ENCODE measurements at places on chromosomes 7 and 10.

GRCh38 chr10:49761789-49762565 lies at the start of gene OGDHL:
TSS of gene OGDHL (minus strand) at chr10:49762323. CDS start at chr10:49758592, 3,731 bp downstream.
- DNase-seq: peak; percentile 57

GRCh38 chr7:24251568-24251967 lies 32.4 kb upstream of the NPY start:
- no peak for DNase-seq

- DNase-seq: no peak
Measured at GRCh38 chr7:100477871-100478267, 1.1 kb downstream of the TSC22D4 start.

GRCh38 chr10:93081318-93081717 lies 7.6 kb downstream of the CYP26A1 start:
- DNase-seq: no peak

GRCh38 chr7:90726120-90726519 lies 130.0 kb downstream of the CDK14 start:
- no peak for DNase-seq

GRCh38 chr7:151310578-151310977 lies 31.0 kb upstream of the NUB1 start:
- peak; percentile 76 for DNase-seq

- DNase-seq: no peak
Measured at GRCh38 chr10:132078746-132079345, 13.1 kb downstream of the JAKMIP3 start.

- DNase-seq: no peak
Measured at GRCh38 chr10:118107541-118107940, 60.8 kb upstream of the RAB11FIP2 start.

GRCh38 chr7:13293264-13294002 lies 606.0 kb downstream of the ARL4A start:
- no peak for DNase-seq

GRCh38 chr7:105849122-105849855 lies 27.1 kb downstream of the ATXN7L1 start:
- DNase-seq: no peak

- DNase-seq: no peak
Measured at GRCh38 chr10:113151190-113151666, 201.2 kb downstream of the TCF7L2 start.

GRCh38 chr7:18786196-18786727 lies 290.7 kb downstream of the HDAC9 start:
- no peak for DNase-seq

- DNase-seq: no peak
Measured at GRCh38 chr7:134454277-134454676, 4.6 kb downstream of the AKR1B1 start.

DNA sequence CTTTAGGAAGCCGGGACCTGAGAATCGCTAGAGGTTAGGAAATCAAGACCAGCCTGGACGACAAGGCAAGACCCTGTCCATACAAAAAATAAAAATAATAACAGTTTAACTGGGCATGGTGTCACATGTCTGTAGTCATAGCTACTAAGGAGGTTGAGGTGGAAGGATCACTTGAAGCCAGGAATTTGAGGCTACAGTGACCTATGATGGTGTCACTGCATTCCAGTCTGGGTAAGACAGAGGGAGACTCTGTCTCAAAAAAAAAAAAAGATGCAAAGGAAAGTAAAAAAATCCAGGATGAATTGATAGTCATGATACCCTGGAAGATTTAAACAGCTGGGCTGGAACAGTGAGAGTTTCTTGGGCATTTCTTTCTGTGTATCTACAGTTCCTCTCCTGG lies 463.2 kb downstream of the GALNT17 start:
- no peak for DNase-seq

- no peak for DNase-seq
Measured at GRCh38 chr10:80462981-80463741, 9.1 kb downstream of the TSPAN14 start.

DNA sequence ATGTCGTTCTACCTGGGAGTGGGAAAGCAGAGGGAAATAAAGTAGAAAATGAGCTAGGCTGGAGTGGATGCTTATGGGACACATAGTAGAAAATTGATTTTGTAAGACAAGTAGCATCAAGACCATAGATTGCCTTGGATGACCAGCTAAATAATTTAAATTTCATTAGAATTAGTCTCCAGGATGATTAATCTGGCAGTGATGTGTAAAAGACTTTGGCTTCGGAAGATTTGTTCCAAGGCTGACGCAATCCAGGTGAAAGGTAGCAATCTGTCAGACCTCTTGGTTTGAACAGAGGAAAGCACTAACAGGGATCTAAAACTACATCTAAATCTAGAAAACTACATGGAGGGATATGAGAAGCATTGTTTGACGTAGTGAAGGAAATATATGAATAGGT lies 236.5 kb downstream of the ARL4A start:
- DNase-seq: no peak

DNA sequence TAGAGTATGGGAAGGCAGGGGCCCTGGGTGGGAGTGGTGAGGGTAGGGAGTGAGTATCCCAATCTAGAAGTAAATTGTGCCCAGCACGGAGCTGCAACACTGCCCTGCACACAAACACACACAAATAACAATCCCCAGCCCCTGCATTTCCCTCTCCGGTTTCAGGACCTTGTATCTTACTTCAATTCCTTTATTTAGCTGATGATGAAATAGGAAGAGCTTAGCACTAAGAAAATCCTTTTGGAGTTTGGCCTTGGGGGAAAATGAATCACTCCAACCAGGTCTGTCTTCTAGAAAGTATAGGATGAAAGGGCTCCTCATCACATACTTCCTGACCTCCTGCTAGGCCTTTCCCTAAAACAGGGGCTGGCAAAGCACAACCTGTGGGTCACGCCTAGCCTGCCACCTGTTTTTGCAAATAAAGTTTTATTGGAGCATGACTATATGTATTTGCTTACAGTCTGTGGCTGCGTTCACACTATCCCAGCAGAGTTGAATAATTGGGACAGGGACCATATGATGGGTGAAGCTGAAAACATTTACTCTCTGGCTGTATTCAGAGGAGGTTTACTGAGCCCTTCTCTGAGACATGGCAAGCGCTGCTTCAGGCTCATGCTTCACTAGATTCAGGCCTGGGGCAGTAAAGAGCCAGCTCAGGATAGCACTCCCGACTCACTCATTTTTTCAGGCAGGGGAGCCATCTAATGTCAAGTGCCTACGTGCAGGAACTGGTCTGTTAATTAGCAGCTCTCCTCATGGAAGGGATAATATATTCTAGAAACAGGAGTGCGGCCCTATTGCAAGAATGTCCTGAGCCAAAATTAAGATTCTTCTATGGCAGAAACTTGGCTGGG lies 111.0 kb downstream of the EGFR start:
- DNase-seq: no peak

- DNase-seq: no peak
Measured at GRCh38 chr10:64732372-64732957, 1211.3 kb downstream of the REEP3 start.

DNA sequence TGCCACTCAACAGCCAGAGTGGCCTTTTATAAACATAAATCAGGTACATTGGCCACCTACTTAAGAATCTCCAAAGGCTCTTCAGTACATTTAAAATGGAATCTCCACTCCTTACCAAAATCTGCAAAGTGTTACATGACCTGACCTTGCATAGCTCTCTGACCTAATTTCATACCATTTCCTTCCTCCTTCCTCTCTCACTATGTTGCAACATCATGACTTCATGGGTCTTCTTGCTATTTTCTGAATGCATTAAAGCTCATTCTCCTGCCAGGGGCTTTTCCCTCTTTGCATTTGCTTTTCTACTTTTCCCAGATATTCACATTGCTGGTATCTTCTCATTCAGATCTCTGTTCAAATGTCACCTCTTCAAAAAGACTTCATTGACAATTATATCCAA lies 22.1 kb upstream of the PPP1R17 start:
- no peak for DNase-seq

GRCh38 chr7:74332373-74333176 lies 43.4 kb downstream of the CLIP2 start:
- DNase-seq: no peak

DNA sequence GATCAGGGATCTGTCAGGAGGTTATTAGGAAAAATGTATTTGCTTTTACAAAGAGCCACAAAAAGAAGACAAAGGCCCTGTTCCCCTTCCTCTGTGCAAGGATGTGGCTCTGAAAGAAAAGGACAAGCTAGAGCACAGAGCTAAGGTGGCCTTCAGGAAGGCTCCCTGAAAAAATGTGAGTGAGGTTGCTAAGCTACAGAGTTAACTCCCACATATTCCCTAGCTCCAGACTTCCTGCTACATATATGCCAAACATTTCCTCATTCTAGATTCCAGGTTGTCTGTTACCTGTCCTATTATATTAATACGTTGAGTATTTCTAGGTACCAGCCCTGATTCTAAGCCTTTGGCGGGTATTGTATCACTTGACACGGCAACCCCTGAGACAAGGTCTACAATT lies 369.0 kb downstream of the PARD3 start:
- DNase-seq: no peak

DNA sequence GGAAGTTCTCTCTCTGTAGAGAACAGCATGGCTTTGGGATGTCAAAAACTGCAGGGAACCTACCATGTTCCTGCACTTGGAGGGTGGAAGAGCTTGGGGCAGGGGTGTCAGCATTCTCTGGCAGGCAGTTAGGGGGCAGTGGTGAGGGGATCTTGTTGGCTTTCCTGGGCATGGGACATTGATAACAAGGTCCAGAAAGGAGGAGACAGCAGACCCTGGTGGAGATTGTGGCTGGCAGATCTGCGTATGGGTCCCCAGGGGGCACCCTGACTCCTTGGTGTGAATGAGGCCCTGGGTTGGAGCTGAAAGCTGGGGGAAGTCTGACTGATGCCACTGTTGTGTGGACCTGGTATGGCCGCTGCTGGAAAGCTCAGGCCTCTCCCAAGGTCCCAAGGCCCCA lies 22.9 kb upstream of the CAMK2B start:
- peak; percentile 58 for DNase-seq

DNA sequence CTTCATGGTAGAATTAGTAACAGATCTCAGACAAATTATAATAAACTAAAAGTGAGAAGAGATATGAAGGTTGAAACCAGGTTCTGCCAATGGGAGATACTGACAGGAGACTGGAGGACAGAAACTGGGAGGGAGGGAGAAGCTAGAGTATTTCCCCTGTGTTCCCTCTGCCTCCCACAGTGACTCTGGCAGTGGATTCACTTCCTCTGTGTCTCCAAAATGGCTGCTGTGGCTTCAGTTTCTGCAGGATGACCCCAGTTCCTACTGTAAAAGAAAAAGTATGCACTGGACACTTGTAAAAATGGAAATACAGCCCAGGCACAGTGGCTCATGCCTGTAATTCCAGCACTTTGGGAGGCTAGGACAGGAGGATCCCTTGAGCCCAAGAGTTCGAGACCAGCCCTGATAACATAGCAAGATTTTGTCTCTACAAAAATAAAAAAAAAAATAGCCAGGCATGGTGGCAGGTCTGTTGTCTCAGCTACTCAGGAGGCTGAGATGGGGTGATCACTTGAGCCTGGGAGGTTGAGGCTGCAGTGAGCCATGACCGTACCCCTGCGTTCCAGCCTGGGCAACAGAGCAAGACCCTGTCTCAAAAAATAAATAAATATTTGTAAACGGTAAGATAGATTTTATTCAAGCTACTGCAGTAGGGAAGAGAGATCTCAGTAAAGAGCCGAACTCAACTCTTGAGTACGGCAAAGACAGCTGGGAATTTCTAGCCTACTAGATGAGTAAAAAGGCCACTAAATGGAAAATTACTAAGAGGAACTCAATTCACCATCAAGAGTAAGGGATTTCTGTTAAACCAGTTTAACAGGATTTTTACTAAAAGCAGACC lies 156.6 kb upstream of the TRIM24 start:
- no peak for DNase-seq

DNA sequence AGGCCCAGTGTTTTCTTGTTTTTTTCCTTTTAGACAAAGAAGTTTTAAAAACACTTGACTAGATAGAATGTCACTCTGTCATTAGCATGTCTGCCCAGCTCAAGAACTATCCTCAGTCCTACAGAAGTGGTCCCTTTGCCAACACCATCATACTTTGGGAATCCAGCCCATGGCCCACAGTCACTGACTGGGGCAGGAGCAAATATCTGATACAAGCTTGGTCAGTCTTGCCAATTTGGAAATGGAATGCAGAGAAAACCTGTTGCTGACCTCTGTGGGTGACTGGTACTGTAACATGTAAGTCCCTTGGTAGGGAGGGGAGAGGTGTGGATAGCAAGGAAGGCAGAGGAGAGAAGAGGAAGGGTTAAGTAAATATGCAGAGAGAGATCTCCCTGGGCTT lies 47.8 kb downstream of the IPMK start:
- no peak for DNase-seq

GRCh38 chr7:45884136-45884535 lies 4.2 kb upstream of the IGFBP1 start:
- DNase-seq: no peak

DNA sequence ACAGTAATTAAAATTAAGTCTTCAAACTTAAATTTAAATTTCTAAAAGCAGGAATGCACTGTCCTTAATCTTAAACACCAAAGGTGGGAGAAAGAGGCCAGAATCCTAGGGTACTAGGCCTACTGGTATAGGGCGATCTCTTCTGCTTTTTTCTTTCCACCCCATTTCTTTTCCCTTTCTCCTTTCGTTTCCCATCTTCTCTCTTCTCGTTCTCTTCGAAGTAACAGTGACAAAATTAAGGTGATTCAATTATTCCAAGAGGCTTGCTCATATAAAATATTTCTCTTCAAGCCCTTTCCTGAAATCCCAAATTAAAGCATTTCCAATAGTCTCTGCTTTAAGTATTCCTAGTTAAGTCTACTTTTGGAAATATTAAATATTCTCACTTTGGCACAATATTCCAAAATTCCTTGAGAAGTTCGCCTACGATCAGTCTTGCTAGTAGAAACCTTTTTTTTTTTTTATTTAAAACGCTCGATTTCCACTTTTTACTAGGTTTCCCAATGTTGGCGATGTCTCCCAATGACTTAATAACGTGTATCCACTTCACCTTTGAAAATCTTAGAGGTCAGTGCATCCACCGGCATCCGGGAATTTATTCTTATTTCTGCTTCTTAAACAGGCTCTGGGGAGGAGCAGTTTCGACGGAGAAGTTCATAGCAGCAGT lies 765 bp upstream of the LCOR start:
- DNase-seq: peak; percentile 38

GRCh38 chr7:94507462-94507861 lies 2.1 kb upstream of the CASD1 start:
- DNase-seq: no peak

GRCh38 chr7:44367475-44368043 lies 42.2 kb upstream of the CAMK2B start:
- no peak for DNase-seq

DNA sequence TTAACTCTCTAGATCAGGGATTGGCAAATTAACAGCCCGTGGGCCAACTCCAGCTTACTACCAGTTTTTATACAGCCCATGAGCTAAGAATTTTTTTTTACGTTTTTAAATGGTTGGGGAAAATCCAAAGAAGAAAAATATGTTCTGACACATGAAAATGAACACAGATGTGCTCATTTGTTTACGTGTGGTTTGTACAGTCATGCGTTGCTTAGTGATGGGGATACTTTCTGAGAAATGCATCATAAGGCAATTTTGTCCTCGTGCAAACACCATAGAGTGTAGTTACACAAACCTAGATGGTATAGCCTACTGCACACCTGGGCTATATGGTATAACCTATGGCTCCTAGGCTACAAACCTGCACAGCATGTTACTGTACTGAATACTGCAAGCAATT lies 8.3 kb upstream of the SMKR1 start:
- DNase-seq: no peak
